Stimulated activated CD4-positive, alpha-beta T cell treated with anti-CD3 and anti-CD28 coated beads, Interleukin-15, amount 100 ng/mL, for 48 hours (primary cell): ENCODE measurements at places on chromosomes 12 and 14.

GRCh38 chr12:103978384-103978982, 12.8 kb downstream of the TDG start:
- no peak for DNase-seq

- no peak for DNase-seq
These were observed 81.4 kb upstream of the NCOR2 start for GRCh38 chr12:124648710-124649384.

- DNase-seq: no peak
These were observed 1153.2 kb downstream of the BCL11B start for GRCh38 chr14:98118749-98119148.

- DNase-seq: no peak
These were observed 67.2 kb downstream of the FERMT2 start for GRCh38 chr14:52883658-52884057.

DNA sequence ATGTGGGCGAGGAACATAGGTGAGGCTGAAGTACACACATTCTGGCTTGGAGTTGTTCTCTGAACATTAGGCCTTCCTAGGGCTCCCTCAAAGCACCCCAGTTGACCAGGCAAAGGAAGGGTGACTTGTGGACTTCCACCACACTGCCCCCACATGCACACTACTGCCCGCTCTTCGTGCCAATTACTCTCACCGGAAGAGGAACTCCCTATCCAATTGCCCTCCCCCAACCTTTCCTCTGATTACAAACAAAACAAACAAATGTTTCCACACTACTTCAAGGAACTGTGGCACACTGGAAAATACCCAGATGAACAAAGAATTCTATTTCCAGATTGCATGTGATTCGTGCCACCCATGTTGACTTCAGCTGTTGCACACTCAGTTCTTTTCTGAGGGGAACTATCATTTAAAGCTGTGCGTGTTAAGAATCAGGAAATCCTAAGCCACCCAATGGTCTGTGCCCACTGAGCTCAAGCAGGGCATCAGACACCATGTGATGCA, 139.3 kb downstream of the SSPN start:
- DNase-seq: no peak

DNA sequence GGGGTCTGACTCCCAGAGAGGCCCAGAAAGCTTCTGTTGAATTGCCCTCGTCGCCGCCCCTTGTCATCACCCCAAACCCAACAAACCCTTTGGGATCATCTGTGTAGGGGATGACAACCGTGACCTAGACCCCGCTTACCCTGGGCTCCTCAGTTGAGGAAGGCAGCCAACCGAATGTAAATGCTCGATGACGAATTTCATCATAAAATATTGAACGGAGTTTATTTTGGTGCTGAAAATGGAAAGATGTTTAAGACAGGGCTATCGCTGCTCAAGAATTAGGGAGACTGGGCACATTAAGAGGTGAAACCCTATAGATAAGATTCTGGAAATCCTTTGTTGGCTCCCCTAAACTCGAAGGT, 512 bp downstream of the ACTR10 start:
- DNase-seq: no peak

DNA sequence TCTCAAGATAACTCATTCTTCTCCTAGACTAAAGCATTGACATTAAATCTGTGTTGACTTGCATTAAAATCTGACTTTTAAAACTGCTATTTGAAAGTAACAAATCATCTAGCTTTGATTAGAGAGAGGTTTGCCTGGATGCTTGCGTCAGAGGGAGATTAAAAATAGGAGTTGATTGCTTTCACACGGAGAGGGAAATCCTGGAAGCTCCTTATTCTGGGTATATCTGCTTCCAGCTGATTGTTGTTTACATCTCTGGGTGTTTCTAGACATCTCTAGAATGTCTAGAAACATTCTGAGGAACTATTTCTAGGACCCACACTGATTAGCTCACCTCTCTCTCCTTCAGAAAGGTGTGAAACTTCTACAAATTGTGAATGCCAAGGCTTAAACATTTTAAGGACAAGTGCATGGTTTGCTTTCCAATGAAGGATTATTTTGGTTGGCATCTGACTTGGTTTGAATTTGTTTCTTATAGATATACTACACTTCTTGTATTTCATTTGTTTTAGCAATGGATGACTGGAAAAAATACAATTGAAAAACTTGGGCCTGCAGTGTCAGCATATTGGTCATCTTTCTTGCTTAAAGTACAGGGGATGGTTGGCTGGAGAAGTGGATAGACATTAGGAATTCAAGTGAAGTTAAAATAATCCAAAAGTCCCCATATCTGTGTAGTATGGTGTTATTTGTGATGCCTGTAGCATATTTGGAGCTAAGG, 2.1 kb downstream of the DIP2B start:
- no peak for DNase-seq
